ENCODE measurements at places on chromosomes 4 and X.
A peak's percentile ranks its signal among the peaks of the same experiment; 100 is the strongest.

- DNase-seq = no peak
Measured at GRCh38 chr4:183601381-183601780, 57.6 kb downstream of the RWDD4 start.

GRCh38 chr4:150949943-150950342 lies 65.1 kb downstream of the LRBA start:
- DNase-seq = no peak

DNA sequence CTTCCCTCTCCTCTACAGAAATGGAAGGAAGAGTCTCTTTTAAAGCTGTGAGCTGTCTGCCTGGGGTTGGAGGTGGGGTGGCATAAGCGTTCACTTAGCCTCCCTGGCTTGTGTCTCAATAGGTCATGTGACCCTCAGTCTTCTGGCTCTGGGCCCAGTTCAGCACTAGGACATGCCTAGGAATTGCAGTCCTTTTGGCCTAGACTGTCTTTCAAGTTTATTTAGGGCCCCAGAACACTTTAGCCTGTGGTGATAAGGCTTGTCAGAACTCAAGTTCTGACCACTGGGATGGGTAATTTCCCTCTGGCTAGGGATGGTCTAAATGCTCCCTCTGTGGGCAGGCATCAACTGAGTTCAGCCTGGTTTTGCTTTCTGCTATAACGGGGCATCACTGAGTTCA lies 34.3 kb upstream of the ARMCX4 start:
- DNase-seq = no peak

GRCh38 chr4:6327220-6327917 lies 57.7 kb downstream of the WFS1 start:
- DNase-seq = peak; percentile 80

DNA sequence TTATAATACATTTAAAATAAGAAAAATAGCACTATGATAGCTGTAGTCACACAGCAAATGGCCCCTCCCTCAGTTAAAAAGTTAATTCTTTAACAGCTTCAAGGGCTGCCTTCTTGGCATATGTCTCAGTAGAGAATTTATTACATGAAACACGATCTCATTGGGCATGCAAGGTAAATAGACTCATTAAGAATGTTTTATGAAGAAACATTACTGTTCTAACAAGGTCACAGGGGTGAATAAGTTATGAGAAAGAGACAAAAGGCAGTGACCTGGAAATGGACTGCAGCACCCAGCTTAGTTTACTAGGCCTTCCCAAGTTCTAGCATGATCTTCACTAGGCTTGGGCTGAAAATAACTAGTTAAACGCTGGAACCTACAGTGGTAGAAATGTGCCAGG lies 277.7 kb downstream of the NR3C2 start:
- no peak for DNase-seq

DNA sequence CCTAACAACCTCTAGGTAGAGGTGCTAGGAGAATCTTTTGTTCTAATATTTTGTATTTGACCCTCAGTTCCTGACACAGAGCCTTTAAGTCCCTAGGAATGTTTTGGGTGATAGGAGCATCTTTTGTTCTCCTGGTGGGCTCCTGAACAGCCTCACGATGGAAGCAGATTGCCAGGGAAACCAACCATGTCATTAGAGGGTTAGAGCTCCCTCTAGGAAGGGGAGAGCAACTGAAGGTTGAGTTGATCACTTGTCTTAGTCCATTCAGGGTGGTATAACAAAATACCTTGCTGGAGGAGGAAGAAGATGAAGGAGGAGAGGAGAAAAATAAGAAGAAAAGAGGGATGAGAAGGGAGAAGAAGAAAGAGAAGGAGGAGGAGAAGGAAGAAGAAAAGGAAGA lies 9.2 kb downstream of the VCX start:
- DNase-seq = no peak
